ENCODE measurements at places on chromosomes 4 and X.

DNA sequence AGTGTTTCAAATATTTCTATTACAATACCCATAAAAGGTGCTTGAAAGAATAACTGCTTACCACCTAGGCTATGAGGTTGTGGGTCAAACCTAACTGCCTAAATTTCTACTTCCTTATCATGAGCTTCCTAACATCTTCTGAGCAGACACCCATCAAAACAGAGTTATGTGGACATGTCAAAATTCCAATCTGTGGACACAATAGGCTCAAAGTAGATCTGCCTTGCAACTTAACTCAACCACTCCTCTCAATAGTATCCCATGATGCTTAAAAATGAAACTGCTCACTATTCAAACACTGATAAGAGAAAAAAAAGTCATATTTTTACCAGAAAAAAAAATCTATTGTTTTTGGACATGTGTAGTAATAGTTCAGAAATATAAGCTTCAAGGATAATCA is 462.7 kb downstream of the INPP4B start:
- no peak for DNase-seq

- DNase-seq, result peak; percentile 17
Observed at GRCh38 chr4:145734576-145735346, 54.8 kb downstream of the C4orf51 start.

DNA sequence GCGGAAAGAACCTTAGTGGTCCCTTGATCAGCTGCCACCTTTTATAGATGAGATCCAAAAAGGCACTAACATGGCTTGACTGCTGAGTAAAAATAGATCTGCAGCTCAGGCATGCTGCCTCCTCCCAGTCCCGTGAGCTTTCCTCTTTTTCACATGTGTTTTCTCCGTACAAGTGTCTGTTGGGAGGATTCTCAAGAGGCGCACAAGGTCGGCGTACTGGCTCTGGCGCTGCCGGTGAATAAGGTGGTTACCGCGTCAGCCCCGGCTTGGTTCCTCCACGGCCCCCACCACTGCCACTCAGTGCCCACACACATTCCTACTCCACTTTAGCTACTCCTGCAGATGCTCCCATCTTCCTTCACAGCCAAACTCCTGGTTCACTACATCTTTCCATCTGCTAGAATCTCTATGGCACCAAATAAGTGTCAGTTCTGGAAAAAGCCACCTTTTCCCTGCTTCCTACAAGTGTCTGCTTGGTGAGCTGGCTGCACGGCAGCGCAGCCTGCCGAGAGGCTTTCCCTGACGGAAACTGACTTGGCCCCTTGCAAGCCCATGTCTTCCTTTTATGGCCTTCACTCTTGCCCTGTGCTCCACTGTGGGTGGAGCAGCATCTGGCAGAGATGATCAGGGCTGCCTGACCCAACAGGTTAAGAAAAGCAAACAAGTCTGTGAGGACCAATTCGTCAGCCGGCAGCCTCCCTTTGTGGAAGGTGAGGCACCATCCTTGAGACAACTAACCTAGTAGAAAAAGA is 99.8 kb downstream of the KLHL8 start:
- DNase-seq, result no peak

- no peak for DNase-seq
Observed at GRCh38 chr4:148239494-148239985, 202.7 kb downstream of the NR3C2 start.

DNA sequence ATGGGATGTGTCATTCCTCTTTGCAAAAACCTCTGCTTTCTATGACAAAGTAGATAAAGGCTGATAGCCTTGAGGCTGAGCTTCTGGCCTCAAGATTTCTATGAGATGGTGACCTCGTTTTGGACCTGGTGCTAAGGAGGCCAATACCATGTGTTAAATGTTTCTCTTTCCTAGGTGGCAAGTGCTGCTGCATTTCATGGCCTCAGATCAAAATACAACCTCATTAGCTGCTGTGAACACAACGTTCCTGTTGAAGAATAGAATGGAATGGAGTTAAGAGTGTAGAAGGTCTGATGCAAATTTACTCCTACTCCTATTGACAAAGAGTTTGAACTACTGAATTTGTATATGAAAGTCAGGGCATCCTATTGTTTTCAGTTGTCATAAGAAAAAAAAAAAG is 112.0 kb downstream of the C4orf51 start:
- DNase-seq, result no peak

DNA sequence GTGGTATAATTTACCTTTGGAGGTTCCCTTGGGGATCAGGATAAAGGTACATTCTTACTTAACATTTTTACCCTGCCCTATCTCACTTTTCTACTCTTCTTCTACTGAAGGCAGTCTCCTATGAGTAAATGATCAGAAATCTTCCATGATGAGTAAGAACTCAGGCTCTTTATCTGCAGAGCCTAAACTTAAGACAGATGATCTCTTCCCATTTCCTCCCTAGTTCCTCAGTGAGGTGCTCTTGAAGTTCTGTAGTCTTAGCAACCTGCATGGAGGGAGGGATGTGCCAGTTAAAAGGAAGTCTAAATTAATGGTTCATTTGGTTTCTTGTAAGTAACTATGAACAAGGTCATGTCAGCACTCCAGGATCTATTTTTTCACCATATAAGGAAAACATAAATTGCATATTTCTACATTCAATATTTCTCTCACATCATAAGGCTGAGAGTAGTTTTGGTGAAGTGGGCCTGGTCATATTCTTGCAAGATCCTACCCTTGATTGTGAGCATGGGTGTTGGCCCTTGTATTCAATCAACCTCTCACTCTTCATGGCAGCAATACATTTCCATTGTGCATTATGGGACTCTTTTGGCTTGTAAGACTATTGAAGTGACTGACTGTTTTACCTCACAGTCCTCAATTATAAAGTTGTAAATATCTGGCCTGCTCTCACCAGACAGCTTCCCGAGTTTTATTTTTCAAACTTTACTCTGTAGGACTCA is 295.5 kb downstream of the SLC7A11 start:
- DNase-seq, result no peak

DNA sequence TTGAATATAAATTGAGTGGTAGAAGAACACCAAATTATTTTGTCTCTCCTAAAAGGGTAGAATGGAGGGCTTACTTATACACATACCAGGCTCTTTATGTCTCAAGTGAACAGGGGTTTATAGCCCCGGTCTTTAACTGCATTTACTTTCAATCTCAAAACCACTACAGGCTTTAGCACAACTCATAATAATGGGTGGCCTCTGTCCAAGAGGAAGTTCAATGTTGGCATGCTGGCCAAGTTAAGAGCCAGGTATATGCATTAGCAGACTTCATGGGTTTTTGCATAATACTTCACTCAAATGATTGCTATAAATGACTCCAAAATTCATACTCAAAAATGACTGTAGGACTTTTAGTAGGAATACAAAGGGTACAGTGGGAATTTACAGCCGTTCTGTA is 118.5 kb upstream of the OTUD4 start:
- DNase-seq, result no peak

- no peak for DNase-seq
Observed at GRCh38 chr4:88585917-88586316, 6.4 kb upstream of the HERC3 start.

GRCh38 chrX:124940531-124940930 is 379.1 kb upstream of the TEX13C start:
- no peak for DNase-seq

- DNase-seq, result no peak
Observed at GRCh38 chr4:107757864-107758476, 37.9 kb upstream of the PAPSS1 start.

DNA sequence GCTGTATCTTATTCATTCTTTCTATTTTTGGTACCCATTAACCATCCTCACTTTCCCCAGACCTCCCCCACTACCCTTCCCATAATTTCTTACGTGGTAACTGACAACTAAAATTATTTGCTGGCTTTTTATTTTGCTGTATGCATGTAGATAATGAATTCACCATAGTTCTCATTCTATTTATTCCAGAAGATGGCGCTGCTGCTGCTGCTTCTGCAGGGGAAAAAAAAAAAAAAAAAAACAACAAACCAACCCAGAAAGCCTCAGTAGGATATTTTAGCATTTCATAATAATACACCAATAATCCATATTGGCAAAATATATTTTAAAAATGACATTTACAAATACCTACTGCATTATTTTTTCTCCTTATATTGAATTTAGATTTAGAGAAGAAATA is 416.6 kb upstream of the MAGEB18 start:
- no peak for DNase-seq

GRCh38 chrX:30822068-30822681 is 66.9 kb downstream of the TAB3 start:
- no peak for DNase-seq

DNA sequence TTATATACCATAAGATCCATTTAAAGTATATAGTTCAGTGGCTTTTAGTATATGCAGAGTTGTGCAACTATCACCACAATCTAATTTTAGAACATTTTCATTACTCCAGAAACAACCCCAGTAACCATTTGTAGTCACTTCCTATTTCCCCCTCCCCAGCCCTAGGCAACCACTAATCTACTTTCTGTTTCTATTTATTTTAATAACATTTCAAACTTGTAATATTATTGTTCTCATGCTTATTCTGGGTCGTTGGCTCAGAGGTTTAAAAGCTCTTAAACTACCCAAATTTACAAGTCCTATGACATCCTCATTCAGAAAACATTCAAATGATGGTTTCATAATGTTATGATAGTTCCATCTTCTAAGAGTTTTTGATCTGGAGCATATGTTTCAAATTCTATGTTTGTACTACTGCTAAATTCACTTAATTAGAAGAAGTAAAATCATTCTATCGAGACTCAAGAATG is 18.4 kb downstream of the XIAP start:
- DNase-seq, result no peak

GRCh38 chrX:74465424-74465823 is 44.1 kb downstream of the SLC16A2 start:
- no peak for DNase-seq

GRCh38 chr4:1203026-1203616 is 30.7 kb upstream of the SPON2 start:
- no peak for DNase-seq

GRCh38 chrX:70089604-70090297 is 27.5 kb downstream of the OTUD6A start:
- no peak for DNase-seq

- no peak for DNase-seq
Observed at GRCh38 chr4:25022766-25023165, 8.0 kb downstream of the LGI2 start.

DNA sequence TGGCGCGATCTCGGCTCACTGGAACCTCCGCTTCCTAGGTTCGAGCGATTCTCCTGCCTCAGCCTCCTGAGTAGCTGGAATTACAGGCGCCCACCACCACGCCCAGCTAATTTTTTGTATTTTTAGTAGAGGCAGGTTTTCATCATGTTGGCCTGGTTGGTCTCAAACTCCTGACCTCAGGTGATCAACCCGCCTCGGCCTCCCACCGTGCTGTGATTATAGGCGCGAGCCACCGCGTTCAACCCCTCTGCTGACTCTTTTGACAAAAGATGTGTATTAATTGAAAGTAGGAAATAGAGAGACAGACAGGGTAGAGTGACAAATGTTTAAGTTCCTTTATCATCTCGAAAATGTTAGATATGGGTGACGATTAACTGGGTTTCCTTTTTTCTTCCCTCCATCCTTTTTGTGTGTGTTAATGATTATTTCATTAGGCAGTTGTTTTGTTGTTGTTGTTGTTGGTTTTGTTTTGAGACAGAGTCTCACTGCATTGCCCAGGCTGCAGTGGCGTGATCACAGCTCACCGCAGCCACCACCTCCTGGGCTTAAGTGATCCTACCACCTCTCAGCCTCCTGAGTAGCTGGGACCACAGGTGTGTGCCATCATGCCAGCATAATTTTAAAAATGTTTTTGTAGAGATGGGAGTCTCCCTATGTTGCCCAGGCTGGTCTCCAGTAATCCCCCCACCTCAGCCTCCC is 79.5 kb downstream of the KDM6A start:
- no peak for DNase-seq

DNA sequence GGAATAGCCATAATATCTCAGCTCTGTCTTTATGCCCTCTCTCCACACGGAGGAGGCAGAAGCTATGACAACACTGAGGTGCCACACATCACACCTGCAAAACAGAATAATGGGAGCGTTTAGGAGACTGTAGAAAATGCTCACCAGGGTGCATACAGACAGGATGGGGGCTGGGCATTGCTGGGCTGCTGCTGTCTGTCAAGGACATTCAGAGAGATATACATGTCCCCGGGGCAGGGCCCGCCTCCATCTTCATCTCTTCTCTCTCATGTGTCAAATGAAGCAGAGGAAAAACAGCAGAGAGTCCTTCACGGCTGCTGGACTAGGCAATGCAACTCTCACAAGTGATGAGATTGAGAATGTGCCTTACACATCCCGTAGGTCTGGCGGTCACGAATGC is 65.3 kb upstream of the DHRSX start:
- DNase-seq, result no peak

DNA sequence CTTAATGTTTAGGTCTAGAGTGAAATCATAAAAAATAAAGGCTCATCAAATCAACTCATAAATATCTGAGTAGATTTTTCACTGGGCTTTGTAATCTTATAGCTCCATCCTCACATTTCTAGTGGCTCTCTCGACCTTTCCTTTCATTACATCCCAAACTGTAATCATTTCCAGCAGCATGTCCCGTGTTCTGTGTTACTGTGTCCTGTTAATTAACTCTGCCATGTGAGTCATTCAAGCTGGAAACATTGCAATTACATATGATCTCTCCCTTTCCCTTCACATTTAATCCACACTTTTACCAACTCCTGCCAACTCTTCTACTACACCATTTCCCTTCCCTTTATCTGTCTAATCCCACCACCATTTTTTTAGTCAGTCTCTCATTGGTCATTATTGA is 75.5 kb downstream of the UGT8 start:
- no peak for DNase-seq

DNA sequence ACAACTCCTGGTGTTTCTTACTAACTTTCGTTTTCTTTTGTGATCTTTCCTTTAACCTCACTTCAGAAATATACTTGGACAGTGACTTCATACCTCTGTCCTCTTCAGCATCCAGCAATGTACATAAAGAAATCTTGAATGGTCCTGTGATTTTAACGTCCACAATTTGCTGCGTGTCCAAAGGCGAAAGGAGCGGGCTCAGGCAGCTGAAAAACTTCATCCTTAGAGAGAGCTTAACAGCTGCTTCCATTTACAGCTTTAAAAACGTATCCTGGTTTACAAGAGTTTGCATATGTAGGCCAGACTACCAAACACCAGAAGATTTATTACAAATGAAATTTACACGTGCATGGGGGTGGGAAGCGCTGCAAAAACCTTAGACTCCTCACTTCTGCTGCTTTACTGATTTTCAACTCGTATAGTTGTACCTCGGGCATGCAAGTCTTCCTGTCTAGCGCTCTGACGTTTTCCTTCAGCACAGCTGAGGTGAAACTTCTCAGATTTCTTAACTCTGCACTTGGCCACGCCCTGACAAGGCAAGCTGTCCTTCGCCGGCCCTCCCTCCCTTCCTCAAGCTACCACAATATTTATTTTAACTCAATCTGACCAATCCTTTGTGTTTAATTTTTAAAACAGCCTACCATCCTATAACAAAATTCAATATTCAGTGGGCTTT is 406.4 kb downstream of the FAM47A start:
- DNase-seq, result no peak

All from stimulated activated CD4-positive, alpha-beta T cell treated with anti-CD3 and anti-CD28 coated beads, Interleukin-15, amount 100 ng/mL, for 24 hours (primary cell).